ENCODE measurements at places on chromosomes 13 and 19.
A peak's percentile ranks its signal among the peaks of the same experiment; 100 is the strongest.

DNA sequence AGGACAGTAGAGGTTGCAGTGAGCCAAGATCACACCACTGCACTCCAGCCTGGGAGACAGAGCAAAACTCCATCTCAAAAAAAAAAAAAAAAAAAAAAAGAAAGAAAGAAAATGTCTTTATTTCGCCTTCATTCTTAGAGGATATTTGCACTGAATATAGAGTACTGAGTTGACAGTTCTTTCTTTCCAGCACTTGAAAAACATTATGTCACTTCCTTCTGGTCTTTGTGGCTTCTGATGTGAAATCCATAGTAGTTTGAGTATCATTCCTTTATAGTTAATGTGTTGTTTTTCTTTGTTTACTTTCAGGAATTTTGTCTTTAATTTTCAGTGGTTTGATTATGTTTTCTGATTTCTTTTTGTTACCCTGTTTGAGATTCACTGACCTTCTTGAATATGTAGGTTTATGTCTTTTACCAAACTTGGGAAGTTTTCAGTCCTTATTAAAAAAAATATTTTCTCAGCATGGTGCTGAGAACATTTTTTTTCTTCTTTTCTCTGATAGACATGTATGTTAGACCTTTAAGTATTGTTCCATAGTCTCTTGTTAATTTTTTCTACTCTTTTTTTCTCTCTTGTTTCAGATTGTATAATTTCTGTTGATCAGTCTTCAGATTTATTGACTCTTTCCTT, 50.1 kb downstream of the PCCA start:
- DNase-seq, result no peak

DNA sequence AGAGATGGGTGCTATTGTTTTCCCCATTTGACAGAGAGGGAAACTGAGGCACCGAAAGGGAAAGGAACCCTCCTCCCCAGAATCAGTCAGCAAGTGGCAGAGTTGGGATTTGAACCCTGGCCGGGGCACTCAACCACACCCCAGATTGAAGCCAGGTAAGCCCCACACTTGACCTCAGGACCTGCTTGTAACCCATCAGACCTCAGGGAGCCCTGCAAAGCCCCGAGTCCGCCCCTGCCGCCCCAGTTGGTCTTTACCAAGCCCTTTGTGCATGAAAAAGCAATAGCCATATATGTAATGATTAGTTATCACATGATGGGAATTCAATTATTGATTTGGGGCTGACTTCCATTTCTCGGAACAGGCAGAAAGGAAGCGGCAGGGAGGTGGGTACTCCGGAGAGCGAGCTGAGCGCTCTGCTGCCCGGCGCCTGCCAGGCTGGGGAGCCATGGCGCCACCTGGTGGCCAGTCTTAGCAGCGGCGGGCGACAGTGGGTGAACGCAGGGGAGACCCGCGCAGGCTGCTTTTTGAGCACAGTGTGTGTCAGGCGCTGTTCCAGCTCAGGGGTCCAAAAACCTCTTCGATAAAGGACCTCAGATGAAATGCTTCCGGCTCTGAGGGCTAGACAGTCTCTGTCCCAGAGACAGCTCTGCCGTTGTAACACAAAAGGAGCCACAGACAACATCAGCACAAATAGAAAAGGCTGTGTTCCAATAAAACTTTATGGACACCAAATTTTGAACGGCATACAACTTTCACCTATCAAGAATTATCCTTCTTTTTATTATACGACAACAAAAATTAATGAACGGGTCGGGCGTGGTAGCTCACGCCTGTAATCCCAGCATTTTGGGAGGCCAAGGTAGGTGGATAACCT, 82.9 kb upstream of the CACNA1A start:
- DNase-seq, result peak; percentile 85

DNA sequence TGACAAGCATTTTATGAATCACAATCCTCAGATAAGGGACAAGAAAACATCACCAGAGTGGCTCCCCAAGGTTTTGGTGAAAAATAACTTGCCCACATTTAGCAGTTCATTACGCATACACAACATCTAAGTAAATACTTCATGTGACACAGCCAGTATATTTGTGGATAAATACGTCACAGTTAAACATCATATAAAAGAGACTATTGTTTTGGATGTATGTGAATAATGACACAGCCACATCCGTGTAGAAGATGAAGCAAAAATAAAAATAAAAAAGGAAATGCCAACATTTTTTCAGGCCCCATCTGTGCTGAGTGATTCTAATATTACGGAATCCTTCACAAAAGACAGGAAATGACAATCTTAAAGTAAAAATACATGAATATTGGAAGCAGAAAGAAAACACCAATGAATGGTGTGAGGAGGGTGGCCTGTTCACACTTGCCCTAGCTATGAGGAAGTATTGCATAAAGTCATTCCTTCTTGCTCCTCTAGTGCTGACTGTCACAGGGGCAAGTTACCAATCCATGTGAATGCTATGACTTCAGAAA, 457.1 kb downstream of the KLF12 start:
- no peak for DNase-seq

DNA sequence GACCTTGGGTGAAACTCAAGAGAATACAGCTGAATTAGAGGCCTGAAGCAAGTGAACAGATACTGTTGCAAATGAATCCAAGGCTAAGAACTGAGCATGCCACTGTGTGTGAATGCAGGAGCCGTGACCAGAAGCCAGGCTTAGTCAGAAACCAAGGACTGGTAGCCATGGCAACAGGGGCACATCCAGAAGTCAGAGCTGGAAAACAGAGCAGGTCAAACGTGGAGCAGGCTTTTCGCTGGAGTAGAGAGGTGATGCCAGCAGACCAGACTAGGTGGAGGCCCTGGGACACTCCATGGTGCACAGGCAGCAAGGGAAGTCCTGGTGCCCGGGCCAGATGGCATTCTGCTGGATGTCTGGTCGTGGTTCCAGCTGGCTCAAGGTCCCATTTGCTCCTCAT, 564.1 kb downstream of the PCDH9 start:
- no peak for DNase-seq

DNA sequence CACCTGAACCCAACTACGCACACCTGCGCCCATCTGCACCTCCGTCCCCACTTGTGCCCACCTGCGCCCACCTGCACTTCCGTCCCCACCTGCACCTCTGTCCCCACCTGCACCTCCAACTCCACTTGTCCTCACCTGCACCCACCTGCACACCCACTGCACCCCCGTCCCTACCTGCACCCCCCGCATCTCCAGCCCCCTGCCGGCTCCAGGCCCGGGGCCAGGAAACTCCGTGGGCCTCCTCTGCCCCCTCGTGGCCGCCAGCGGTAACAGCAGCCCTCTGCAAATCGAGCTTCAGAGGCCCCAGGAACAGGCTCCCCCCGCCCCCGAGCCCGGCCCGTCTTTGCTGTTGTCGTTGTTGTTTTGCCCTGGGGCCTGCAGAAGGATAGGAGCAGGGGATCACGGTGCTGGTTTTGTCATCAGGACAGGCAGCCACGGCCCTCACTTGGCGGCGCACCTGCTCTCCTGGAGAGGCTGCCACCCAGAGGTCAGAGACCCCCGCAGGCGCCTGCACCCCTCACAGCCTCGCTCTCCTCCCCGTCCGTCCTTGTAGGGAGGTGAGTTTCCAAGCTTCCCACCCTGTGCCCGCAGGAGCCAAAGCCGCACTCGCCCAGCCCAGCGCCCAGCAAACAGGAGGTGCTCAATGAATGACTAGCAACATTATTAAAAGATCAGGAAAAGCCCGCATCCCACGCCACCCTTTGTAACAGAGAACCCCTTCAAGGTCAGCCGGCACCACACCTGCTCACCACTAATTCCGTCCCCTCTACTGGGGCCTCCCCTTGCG, 65.4 kb downstream of the GNG7 start:
- DNase-seq, result peak; percentile 73

DNA sequence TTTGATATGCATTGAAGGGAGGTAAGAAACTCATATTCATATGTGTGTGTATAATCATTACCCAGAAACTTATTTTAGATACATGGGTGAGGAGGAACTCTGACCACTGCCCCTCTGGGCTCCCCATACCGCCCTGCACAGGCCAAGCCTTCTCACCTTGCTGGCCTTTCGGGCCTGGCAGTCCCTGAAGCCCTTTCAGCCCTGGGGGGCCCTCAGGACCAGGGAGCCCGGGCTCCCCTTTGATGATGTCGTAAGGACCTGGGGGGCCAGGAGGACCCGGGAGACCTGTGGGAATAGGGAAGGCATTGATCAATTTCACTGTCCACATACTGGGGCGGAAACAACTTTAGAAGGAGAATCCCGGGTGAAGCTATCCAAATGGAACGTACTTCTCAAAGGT, 142.3 kb downstream of the COL4A1 start:
- DNase-seq, result no peak

DNA sequence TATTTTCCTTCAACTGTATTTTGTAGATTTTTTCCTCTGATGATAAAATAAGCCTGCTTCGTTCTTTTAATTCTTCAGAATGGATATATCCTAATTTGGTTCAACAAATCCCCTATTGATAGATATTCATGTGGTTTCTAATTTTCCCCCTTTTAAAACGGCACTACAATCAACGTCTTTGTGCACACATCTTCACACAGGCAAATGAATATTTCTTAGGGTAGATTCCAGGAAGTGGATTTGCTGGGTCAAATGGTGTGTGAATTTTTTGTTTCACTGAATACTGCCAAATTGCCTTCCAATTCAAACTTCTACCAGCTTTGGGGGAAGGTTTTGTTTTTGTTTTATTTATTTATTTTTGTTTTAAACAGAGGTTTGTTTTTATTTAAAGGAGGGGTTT, 287.2 kb downstream of the FOXO1 start:
- DNase-seq, result no peak

GRCh38 chr19:10553087-10553667, 9.5 kb downstream of the ATG4D start:
- no peak for DNase-seq

DNA sequence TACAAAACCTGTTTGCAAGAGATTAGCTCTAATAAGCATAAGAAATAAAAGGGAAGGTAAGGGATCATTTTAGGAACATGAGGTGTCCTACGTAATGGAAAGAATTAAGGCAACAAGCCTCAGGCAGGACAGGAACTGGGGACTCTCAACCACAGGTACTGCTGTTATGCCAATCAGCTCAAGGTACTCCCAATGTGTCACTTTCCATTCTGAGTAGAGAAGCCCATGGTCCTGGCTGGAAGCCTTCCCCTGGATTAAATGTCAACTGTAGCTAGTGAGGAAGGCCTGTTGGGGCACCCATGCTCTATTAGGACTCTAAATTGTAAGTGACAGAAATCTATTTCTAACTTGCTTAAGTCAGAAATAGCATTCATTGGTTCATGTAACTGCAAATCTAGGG, 134.6 kb downstream of the DPF1 start:
- DNase-seq, result no peak

GRCh38 chr19:16895467-16896145, 6.8 kb downstream of the F2RL3 start:
- peak; percentile 5 for DNase-seq

GRCh38 chr13:109285586-109285985, 500.8 kb downstream of the IRS2 start:
- no peak for DNase-seq

DNA sequence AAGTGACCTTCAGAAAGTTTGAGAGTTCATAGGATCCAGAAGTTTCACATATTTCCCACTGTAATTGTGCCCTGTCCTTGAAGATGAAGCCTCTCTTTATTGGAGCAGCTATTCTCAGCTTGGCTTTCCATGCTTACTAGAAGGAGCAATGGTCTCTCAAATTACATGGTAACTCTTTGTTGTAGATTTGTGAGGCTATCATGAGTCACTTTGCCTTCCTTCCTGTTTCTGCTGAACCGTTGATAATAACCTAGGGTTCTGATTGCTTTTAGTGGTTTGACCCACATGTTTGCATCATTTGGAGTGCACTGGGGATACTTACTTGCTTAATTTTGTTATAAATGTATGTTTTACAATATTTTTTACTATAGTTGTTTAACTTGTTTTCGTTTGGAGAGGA, 772.9 kb upstream of the SLITRK6 start:
- no peak for DNase-seq

GRCh38 chr19:7674010-7675005, 2.6 kb upstream of the MCEMP1 start:
- DNase-seq, result no peak

DNA sequence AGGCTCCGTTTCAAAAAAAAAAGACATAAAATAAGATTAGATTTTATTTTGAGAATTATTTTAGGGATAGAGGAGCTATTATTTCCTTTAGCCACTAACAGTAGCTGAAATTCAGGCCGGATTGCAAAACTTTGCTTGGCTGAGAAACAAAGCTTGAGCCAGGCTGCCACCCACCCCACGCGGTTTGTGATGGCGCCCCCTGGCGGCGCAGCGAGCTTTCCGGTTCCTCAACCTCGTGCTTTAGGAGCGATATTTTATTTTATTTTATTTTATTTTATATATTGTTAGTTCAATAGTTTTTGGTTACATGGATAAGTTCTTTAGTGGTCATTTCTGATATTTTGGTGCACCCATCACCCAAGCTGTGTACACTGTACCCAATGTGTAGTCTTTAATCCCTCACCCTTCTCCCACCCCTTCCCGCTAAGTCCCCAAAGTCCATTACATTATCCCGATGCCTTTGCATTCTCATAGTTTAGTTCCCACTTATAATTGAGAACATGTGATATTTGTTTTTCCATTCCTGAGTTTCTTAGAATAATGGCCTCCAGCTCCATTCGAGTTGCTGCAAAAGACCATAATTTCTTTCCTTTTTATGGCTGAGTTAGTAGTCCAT, 19.8 kb upstream of the CEACAM4 start:
- DNase-seq, result peak; percentile 59

DNA sequence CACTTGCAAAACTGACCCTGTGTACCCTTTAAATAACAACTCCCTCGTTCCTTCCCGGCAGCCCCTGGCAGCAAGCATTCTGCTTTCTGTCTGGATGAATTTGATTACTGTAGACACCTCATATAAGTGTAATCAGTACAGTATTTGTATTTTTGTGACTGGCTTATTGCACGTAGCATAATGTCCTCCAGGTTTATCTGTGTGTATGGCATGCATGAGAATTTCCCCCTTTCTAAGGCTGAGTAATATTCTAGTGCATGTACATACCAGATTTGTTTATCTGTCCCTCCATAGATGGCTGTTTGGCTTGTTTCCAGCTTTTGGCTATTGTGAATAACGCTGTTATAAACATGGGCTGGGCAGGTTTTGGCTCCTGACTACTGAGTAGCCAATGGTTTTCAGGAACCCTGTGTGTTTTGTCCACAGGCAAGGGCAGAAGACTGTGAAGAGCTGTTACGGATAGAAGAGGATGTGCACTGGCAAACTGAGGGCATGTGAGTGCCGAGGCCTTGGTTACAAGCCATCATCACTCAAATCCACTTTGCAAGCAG, 98.0 kb downstream of the ESD start:
- DNase-seq, result no peak

GRCh38 chr13:46662690-46663089, 109.7 kb downstream of the LRCH1 start:
- no peak for DNase-seq

- DNase-seq, result no peak
Observed at GRCh38 chr19:15869873-15870272, 28.0 kb downstream of the CYP4F2 start.

GRCh38 chr13:112053744-112054615, 13.0 kb upstream of the SOX1 start:
- no peak for DNase-seq

- DNase-seq, result no peak
Observed at GRCh38 chr13:50893211-50893852, 16.3 kb upstream of the RNASEH2B start.

- DNase-seq, result no peak
Observed at GRCh38 chr19:54160182-54160811, 776 bp upstream of the LENG1 start.
